ENCODE measurements at places on chromosomes 7 and 10.

GRCh38 chr7:34138483-34138882 lies 233.1 kb downstream of the BMPER start:
- no peak for DNase-seq

DNA sequence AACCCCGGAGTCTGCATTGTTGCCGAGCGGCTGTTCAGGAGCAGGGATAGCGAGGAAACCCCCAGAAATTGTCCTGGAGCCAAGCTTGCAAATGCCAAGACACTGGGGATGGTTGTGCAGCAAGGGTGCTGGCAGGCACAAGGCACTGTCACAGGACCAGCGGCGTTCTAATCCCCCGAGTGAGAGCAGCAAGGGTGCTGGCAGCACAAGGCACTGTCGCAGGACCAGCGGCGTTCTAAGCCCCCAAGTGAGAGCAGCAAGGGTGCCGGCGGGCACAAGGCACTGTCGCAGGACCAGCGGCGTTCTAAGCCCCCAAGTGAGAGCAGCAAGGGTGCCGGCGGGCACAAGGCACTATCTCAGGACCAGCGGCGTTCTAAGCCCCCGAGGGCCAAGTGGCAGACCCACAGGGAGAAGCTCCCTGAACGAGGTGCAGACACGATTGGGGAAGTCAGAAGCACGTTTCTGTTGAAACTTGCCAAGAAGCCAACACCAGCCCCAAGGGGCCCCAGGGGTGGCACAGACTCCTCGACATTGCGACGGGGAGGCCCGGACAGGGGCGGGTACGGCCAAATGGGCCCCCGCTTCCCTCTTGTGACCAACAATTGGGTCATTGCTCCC lies 40.4 kb upstream of the INPP5A start:
- DNase-seq = no peak

DNA sequence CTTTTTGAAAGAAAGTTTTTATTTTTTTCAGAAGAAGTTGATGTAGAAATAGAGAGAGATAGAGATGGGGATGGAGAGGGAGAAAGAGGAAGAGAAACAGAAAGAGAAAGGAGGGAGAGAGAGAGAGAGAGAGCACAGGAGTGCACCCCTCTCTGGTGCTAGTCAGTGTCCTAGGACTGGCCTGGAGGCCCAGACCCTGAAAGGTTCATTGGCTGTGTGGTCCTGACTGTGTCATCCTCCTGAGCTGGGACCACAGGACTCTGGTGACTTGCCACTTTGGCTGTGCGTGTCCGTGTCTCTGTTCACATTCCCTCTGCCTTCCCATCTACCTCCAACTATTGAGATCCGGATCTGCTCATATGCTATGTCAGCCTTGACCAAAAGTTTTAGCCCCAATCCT lies 62.1 kb upstream of the SHH start:
- no peak for DNase-seq

DNA sequence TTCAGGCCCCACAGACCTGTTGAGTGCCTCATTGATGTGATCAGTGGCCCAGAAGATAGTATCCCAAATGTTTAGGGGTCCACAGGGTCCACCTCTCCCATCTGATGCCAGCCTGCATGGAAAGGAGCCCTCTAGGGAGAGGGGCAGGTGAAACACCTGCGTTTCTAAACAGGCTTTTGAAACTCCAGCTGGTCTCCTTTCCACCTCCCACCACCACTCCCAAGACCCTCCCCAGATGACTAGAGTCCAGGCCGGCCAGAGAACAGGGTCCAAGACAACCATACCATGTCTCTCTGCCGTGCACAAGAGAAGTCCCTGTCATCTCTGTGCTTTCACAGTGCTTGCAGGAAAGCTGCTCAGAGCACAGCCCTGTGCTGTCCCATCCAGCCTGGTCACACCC lies 105.0 kb upstream of the NANOS1 start:
- DNase-seq = no peak

DNA sequence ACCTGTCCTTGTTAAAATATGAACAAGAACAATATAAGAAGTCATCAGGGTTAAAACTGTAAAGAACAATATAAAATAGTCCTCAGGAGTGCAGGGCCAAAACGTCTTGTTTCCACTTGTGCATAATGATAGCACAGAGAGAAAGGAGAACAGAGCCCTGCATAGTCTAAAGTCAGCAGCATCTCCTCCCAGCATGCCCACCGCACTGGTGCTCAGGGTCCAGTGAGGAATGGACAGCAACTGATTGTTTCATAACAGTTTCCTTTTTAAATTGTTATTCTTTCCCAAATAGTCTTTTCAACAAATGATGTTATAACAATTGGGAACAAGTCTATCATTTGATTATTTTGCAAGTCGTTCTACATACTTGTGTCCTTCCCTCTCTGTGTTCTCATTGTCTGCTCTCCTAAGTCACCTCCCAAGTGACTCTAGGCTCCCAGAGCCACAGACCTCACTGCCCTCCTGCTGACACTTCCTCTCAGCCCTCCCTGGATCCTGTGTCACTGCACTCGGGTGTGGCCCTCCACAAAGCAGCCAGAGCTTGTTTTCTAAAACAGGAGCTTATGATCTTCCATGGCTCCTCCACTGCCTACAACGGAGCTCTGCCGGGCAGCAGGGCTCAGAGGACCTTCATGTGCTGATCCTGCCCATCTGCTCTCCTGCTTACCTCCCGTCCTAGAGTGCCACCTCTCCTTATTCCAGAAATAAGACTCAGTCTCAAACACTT lies 27.6 kb downstream of the COBL start:
- no peak for DNase-seq

DNA sequence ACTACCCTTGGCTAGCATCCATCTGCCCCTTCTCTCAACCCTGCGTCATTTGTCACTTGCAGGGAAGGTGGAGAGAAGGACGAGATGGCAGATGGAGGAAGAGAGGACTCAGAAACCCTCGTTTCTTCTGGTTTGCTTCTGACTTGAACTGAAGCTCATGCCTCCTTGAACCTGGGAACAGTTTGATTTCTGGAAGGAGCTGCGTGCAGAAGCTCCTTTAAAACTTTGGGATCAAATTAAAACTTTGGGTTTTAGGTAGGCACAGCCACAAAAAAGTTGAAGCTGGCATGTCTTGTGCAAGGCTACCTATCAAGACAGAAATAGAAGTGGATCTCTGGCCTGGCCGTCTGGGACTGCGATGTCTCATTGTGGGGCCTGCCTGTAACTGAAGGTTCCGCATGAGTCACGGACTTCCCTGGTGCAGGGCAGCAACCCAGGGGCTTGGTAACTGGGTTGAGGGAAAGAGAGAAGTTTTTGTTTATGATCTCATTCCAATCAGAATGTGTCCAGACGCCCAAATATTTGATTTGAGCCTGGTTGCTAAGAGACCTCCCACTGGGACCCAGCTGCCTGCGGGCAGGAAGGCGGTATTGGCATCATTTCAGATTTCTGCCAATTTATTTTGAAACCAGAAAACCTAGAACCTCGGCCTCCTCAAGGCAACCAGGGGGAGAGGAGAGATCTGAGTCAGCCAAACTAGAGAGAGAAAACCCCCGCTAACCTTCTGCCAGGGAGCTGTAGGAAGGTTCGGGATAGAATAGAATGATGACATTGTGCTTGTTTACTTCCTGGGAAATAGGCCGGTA lies 15.8 kb upstream of the CAMK1D start:
- no peak for DNase-seq

DNA sequence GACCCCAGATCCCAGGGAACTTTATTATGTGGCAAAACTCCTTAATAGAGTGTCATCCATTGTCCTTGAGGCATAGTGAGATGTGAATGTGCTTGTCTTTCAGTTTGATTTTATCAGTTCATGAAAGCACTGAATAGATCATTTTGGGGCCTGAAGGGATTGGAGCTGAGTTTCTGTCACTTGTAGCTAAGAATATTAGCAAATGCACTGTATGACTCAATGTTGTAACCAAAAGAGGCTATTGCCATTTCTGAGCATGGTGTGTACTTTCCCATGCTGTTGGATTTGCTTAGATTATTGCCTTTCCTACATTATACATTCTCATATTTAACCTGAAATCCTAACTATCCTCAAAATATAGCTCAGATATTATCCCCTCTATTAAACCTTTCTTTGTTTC lies 130.4 kb downstream of the PRKG1 start:
- DNase-seq = no peak

Measured in activated T-cell treated with anti-CD3 and anti-CD28 coated beads for 4 hours (primary cell).